Chondrocyte (in vitro differentiated cells): ENCODE measurements at places on chromosomes 12 and 14. TPM values are rescaled to one million over a fixed set of nuclear protein-coding genes. Genes with fewer than 3 reads are reported as not detected.

- no peak for DNase-seq
- peak overlapping the region; percentile 89 for H3K4me3 ChIP-seq
- peak overlapping the region; percentile 73 for H3K27ac ChIP-seq
- peaks cover 50% of the 10 kb centered on the region for H3K36me3 ChIP-seq
- no peaks in the 10 kb centered on the region for H3K27me3 ChIP-seq
These were observed 6.3 kb downstream of the NTN4 start for GRCh38 chr12:95784286-95784685.

COX8C gene
- total RNA-seq = not detected in 3 replicates

ACVRL1 gene
- total RNA-seq = 0.36 to 0.60 TPM in 2 of 3 replicates, not detected in the other

HHIPL1 gene
- 1.6 to 5.9 TPM (median 5.6 TPM) in 3 replicates for total RNA-seq

DNA sequence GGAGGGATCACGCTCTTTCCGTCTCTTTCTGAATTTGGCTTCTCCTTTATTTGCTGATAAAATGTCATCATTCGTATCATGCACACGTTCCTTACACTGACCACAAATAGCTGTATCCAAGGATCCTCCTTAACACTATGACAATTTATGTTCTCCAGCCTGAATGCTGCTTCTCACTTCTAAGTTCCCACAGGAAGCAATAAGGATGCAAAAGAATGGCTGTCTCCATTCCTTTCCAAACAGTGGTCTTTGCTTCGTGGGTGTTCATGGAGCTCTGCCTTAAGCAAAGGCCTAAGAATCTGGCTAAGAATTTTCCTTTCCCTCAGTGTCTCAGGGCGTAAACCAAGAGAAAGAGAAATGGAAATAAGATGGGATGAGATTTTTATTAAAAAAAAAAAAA lies 200.2 kb downstream of the ITPR2 start:
- H3K4me1 ChIP-seq = peaks cover 25% of the 10 kb centered on the region
- DNase-seq = no peak
- H3K27me3 ChIP-seq = no peaks in the 10 kb centered on the region

DNA sequence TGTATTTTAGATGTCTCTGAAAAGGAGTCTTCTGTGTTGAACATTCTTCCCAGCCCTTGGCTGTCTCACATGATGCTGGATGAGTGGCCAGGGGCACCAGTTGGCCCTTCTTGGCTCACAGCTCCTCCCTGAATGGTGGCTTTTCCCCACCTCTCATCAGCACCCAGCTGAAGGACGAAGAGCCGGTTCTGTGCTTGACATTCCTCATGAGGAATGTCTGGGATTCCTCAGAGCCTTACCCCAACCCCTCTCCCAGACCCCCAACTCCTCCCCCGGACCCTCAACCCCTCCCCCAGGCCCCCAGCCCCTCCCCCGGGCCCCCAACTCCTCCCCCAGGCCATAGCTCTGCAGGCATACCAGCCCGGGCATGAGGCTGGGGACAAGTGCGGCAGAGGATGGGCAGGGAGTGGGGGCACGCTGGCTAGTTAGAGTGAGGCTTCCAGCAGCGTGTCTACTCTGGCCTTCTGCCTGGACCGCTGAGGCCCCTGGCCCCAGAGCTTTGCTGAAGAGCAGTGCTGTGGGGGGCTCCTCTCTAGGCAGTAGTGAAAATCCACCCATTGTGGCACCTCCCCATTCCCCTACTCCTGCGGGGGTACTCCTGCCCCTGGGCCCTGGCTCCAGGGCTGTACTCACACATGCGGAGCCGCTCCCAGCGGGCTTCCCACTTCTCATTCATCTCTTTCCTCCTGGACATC lies 64.3 kb downstream of the PLEKHG3 start:
- H3K4me3 ChIP-seq = no peak overlapping the region
- no peak overlapping the region for H3K27ac ChIP-seq
- DNase-seq = peak; percentile 68
- peaks cover 3% of the 10 kb centered on the region for H3K36me3 ChIP-seq

ANKRD33 gene
- not detected in 3 replicates for total RNA-seq

DNA sequence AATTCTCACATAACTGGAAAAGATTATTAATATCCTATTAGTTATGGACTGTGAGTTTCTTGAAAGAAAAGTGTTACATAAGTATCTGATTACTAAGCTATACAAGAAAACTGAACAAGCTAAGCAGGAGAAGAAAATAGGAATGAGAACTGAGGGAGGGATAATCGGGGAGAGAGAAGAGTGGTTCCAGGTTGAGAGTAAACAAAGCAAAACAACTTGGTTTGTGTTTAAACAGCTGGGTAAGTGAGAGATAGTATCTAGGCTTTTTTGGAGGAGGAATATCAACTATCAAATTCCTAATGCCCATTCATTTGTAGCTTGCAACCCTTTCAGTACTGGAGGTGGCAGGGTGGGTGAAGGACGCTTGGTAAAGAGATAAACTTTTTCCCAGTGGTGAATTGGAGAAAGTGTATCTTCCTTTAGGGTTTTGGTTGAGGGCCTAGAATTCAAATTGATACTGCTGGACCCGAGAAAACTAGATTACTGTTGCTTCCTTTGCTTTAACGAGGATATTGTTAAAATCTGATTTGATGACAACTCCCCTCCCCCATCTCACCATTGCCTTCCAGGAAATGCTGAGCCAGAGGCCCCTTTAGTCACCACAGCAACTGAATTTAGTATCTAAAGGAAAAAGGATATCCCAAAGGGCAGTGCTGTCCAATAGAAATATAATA lies 2.0 kb upstream of the SLC2A3 start:
- H3K27me3 ChIP-seq = no peaks in the 10 kb centered on the region
- peaks cover 7% of the 10 kb centered on the region for H3K4me1 ChIP-seq
- no peak for DNase-seq
- no peaks in the 10 kb centered on the region for H3K36me3 ChIP-seq
- peak overlapping the region; percentile 5 for H3K27ac ChIP-seq

DNA sequence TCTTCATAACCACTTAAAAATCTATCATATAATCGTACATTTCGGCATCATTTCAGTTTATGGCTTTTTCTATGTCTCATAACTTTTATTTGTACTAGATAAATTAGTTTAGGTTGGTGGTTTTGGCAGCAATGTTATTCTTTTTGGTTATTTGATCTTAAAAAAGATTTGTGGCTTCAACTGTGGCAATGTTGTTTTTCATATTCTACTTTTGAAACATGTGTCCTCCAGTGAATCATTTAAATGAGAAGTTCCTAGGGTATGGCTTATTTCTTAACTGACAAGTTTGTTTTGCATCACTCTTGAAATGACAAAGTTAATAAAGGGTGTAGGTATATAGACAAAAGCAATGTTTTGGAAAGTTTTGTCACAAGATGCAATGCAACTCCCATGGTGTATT lies 11.1 kb upstream of the KITLG start:
- no peaks in the 10 kb centered on the region for H3K27me3 ChIP-seq
- no peaks in the 10 kb centered on the region for H3K4me1 ChIP-seq
- H3K4me3 ChIP-seq = no peak overlapping the region

DNA sequence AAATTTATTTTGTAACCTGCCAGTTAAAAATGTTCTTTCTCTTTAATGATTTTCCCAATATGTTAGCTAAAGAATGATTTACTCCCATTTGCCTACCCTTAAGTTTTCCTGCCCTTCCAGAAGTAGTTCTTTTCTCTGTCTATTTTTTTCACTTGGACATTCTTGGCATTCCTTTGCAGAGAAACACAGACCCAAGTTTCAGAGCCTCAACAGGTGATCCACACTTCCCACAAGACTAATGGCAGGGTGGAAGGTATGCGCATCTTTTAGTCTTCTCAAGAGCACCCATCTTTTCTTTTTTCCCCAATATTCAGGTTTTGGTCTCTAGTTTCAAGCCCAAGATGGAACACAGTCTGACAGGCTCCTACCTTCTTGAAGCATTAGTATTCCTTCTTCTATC lies 420.7 kb downstream of the ADAMTS20 start:
- DNase-seq = no peak
- no peak overlapping the region for H3K27ac ChIP-seq
- peaks cover 18% of the 10 kb centered on the region for H3K4me1 ChIP-seq
- peaks cover 7% of the 10 kb centered on the region for H3K36me3 ChIP-seq

DNA sequence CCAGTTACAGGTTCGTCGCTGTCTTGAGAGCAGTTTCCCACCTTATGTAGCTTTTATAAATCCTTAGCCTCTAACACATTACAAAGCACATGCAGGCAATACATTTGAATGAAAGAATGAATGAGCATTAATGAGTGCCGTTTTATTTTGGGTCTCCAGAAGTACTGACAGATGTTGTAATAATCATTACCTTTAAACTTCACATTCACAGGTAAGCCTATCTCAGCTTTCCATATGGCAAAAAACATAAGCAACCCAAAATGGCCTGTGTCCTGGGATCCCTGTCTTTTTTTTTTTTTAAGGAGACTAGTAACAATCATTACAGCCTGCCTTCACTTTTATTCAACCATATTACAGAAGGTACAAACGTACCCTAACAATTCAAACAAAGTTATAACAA lies 52.9 kb upstream of the FERMT2 start:
- no peaks in the 10 kb centered on the region for H3K36me3 ChIP-seq
- H3K27ac ChIP-seq = no peak overlapping the region
- no peak for DNase-seq
- no peak overlapping the region for H3K4me3 ChIP-seq
- peaks cover 11% of the 10 kb centered on the region for H3K4me1 ChIP-seq
- H3K27me3 ChIP-seq = no peaks in the 10 kb centered on the region

GRCh38 chr12:93358821-93359220 lies 18.9 kb upstream of the NUDT4 start:
- no peak for DNase-seq
- no peaks in the 10 kb centered on the region for H3K27me3 ChIP-seq
- H3K4me3 ChIP-seq = no peak overlapping the region
- peaks cover 33% of the 10 kb centered on the region for H3K4me1 ChIP-seq

GRCh38 chr14:79201564-79202207 lies 1009.6 kb downstream of the DIO2 start:
- H3K36me3 ChIP-seq = no peaks in the 10 kb centered on the region
- no peaks in the 10 kb centered on the region for H3K27me3 ChIP-seq
- no peak overlapping the region for H3K27ac ChIP-seq
- no peak for DNase-seq
- no peaks in the 10 kb centered on the region for H3K4me1 ChIP-seq
- H3K4me3 ChIP-seq = no peak overlapping the region

- H3K27me3 ChIP-seq = no peaks in the 10 kb centered on the region
- H3K36me3 ChIP-seq = peaks cover 6% of the 10 kb centered on the region
These were observed 14.8 kb downstream of the CDKL1 start for GRCh38 chr14:50381823-50382287.

STAC3 gene
- total RNA-seq = 1.1 to 2.8 TPM (median 1.3 TPM) in 3 replicates

CACNA1C gene
- total RNA-seq = 27.0 to 48.5 TPM (median 27.0 TPM) in 3 replicates

DNA sequence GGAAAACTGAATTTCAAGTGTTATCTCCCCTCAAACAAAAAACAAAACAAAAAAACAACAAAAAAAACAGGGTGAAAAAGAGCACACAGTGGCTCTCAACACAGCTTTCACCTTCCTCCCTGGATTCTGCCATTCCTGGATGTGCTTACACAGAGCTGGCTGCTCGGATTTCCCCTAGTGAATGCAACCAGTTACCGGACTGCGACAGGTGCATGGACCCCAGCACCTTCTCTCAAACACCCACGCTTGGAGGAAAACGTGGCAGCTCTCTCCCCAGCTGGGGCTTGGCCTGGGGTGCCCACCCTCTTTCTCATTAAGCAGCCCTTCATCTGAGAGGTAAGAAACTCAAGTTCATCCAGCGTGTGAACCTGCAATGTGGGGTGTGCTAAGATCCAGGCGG lies 33.5 kb upstream of the DICER1 start:
- no peak for DNase-seq
- H3K27ac ChIP-seq = no peak overlapping the region
- H3K4me1 ChIP-seq = peaks cover 37% of the 10 kb centered on the region
- H3K4me3 ChIP-seq = no peak overlapping the region
- no peaks in the 10 kb centered on the region for H3K27me3 ChIP-seq

DNA sequence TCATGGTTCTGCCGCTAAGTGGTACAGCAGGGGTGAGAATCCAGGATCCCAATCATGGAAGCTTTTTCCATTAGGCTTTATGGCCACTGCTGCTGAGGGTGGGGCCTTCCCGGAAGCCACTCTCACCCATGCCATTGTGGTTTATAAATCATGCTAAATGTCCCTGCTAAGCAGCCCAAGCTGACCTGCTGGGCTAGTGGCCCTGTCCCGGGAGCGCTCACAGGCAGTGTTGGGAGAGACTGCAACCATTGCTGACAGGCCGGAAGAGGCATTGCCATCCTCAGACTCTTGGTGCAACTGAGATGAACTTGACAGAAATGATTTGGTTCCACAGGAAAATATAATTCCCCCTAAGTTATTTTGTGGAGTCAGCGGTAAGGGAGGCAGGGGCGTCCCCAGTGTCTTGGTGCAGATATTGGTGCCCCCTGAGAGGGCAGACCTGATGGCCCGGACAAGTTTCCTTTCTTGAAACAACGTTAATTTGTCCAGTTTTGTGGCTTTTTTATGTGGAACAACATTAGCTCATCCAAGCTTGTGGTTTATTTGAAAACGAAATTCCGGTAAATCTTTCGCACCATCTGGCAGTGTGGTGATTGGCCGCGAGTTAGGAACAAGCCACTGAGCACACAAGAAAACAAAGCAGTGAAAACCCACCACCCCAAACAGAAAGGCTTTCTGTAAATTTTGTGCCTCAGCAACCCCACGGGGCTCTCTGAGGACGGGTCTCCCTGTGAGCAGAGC lies 82.3 kb downstream of the SSPN start:
- peaks cover 25% of the 10 kb centered on the region for H3K4me1 ChIP-seq
- H3K27ac ChIP-seq = no peak overlapping the region
- no peaks in the 10 kb centered on the region for H3K27me3 ChIP-seq
- DNase-seq = no peak
- H3K4me3 ChIP-seq = no peak overlapping the region

DNA sequence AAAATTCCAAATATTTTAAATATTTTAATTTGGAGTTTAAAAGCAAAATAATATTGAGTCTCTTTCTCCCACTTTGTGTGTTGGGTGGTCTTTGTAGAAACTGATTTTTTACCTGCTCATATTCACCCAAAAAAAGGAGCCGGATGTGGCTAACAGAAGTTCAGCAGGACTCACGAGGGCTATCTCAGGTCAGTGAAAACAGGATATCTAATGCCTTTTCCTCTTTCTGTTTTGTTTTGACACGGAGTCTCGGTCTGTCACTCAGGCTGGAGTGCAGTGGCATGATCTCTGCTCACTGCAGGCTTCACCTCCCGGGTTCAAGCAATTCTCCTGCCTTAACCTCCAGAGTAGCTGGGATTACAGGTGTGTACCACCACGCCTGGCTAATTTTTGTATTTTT lies 30.8 kb downstream of the COA8 start:
- no peak for DNase-seq
- no peak overlapping the region for H3K4me3 ChIP-seq
- no peaks in the 10 kb centered on the region for H3K27me3 ChIP-seq
- H3K27ac ChIP-seq = no peak overlapping the region
- peaks cover 2% of the 10 kb centered on the region for H3K36me3 ChIP-seq

GRCh38 chr12:62044450-62045135 lies 215.6 kb upstream of the USP15 start:
- H3K27me3 ChIP-seq = peaks cover 4% of the 10 kb centered on the region
- no peak for DNase-seq
- H3K27ac ChIP-seq = no peak overlapping the region
- no peak overlapping the region for H3K4me3 ChIP-seq
- no peaks in the 10 kb centered on the region for H3K36me3 ChIP-seq
- no peaks in the 10 kb centered on the region for H3K4me1 ChIP-seq

C12orf56 gene
- total RNA-seq = 0.10 to 0.38 TPM in 2 of 3 replicates, not detected in the other

SLCO1A2 gene
- 0.20 to 1.1 TPM (median 0.64 TPM) in 3 replicates for total RNA-seq
